NCI-H524 (cell line): ENCODE measurements at places on chromosomes 12 and 14.

GRCh38 chr12:12714276-12715021 lies 2.7 kb upstream of the CDKN1B start:
- peak; percentile 50 for DNase-seq

DNA sequence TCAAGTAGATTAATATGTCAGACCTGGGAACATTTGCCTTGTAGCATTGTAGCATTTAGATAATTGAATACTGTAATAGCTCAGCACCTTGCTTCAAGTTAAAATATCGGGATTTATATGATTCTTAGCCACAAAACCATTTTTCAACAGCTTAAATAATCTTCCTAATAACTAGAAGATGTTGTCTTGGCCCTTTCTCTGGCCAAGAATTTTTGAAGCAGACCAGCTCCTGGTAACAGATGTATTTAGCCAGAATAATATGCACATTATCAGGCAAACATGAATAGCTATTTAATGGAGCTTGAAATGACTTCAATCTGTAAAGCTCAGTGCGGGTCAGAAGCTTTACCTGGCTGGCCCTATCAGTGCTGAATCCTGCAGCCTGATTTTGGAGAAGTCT lies 913.1 kb downstream of the AACS start:
- no peak for DNase-seq

DNA sequence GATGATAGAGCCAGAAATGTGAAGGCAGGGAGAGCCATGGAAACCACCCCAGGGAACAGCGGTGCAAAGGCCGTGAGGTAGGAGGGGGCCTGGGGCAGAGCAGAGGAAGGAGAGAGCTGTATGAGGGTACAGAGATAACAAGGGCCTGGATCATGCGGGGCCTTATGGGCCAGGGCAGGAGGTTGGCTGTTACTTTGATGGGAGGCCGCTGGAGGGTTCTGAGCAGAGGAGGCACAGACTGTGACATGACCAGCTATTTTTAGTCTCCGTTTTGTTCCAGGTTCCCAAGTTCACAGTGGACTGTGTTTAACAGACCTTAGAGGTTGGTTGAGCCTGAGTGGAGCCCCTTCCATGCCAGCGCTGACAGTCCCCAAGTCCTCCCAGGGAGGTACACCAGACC lies 118.6 kb downstream of the GCH1 start:
- no peak for DNase-seq

- DNase-seq, result no peak
Observed at GRCh38 chr14:20179218-20179617, 11.5 kb upstream of the OR11G2 start.

DNA sequence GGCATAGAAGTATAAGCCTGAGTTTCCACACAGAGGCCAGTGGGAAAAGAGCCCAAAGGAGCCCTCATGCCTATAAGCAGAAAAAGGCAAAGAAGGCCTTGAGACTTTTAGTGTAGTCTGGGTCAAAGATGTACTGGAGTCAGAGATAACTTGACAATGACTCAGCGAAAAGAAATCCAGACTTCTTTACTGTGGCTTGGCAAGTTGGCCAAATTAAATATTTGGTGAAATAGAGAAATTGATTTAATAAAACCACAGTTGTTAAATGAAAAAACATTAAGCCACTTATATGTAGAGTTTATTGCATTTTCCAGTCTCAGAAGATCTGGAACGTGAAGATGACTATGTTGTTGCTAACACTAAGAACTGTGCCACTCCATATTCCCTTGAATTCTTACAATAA lies 105.1 kb downstream of the TMTC3 start:
- DNase-seq, result no peak

DNA sequence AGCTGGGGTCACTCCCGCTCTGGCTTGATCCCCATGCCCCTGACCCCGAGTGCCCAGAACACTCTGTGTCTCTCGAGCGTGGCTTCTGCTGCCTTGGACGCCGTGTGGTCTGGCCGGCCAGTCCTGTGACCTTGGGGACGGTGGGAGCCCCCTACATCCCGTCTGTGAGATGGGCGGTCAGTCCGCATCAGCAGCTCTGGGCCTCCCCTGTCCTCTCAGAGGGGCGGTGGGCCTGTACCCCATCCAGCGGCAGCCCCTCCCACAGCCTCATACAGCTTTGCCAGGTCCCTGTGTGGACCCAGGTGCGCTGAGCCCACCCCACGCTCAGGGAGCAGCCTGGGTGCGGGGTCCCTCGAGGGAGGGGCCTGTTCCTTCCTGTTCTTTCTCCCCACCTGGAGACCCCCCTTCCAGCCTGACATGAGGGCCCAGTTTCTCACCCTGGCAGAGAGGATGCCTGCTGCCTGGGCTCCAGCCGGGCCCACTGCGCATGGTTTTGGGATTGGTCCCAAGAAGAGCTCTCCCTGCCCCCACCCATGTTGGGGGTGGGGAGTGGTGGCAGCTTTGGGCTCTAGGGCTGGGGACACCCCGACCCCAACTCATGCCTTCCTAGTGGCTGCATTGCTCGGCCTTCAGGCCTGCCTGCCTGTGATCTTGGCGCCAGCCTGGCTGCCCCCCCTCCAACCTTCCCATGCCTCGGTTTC lies 1.5 kb downstream of the MTA1 start:
- DNase-seq, result no peak
